NCI-H1436 (cell line): ENCODE measurements at places on chromosomes 6 and 20.

DNA sequence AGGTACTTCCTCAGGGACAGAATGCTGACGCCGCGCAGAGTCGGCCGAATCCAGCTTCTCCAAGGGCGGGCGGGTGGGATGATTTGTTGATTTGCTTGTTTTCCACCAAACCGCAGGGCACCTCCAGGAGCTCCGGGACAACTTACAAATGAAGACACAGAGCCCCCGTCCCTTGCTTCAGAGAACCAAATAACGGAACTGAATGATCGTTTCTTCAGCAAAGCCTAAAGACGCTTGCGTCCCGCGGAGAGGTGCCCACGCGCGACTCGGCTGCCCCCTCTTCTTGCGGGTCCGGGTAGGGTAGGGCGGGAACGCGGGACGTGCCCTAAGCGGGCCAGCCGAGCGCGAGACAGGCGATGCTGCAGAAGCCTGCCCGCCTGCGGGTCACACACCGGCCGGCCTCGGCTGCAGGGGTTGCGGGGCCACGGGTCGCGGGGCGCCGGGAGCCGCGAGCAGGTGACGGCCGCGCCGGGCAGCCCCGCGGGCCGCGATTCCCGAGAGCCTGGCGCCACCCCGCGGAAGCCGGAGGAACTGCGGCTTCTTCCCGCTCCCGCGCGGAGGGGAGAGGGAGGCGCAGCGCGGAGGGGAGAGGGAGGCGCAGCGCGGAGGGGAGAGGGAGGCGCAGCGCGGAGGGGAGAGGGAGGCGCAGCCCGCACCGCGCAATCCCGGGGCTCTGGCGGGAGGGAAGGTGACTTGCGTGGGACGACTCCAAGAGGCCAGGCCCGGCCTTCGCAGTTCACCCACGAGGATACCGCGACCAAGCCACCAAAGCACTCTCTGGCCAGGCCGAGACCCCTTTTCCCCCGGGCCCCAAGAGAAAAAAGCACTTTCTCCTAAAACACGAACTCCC, 7.7 kb upstream of the FOXF2 start:
- peak; percentile 34 for DNase-seq

DNA sequence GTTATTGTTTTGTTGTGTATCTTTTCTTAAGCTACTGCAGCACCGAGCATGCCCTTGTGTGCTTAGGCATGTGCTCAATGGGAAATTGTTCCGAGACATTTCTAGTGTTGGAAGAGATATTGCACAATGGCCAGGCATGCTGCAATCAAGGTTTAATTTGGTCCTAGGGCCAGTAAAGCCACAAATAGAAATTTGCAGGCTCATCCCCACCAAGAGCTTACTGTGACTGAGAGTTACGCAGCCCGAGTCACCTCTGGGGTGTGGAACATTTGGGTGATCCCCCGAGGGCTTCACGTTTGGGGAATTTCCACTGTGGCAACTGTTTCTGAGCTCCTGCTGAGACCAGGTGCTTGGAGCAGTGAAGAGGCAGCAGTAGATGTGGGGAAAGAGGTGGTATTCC, 65.8 kb downstream of the ADTRP start:
- DNase-seq: no peak

GRCh38 chr6:169587975-169588374, 113.9 kb downstream of the WDR27 start:
- DNase-seq: no peak

GRCh38 chr20:50149481-50150254, 3.9 kb downstream of the PEDS1 start:
- DNase-seq: no peak

DNA sequence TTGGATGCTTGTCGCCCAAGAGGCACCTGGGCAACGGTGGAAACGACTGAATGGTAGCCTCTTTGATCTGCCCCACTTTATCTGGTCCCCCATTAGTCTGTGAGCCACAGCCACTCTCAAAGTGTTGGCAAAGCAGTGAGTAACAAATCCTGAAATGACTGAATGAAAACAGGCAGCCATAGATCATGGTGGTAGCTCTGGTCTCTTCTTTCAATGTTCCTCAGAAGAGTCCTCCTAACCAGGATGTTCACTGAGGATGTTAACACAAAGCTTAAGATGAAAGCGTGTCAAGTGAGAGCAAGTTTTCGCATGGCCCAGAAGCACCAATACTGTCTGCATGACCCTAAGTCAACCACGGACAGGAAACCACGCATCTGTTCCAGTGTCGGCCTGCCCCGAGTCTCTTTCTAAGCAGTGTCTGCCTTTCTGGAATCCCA, 107.3 kb downstream of the IRF4 start:
- DNase-seq: no peak

DNA sequence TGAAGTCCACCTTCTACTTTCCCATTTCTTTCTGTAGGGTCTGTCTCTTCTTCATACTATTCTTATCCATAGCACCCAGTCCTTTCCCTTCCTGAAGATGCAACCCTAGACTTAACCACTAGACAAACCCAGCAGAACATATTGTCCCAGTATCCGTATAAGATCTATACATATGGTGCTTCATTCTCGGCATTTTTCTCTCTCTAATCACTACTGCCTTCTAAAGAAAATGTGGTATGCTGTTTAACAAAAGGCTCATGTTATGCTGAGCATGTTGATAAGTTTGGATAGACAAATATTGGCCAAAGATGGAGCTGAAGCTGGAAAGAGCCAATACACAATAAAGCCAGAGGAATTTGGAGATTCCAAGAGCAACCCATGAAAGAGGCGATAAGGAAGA, 212.6 kb downstream of the MAFB start:
- DNase-seq: no peak

DNA sequence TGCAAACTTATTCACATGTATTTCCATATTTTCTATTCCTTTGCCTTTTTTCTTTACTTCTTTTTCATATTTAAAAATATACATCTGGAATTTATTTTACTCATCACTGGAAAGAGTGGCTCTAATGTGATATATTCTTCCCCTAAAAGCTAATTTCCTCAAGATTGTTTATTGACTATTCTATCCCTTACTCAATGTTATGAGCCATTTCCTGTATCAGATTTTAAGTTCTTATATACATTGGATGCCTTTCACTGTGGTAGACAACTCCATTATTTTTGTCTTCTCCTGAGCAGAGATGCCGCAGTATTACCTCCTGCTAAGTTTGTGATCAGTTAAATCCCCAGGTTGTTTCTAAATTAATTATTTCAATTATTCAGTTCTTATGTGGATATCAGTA, 418.4 kb upstream of the JAG1 start:
- no peak for DNase-seq

- DNase-seq: no peak
These were observed 47.6 kb downstream of the SCGN start for GRCh38 chr6:25699649-25700048.

- DNase-seq: no peak
These were observed 136.1 kb upstream of the THEMIS start for GRCh38 chr6:128036808-128037570.
